C1 segment of cervical spinal cord (tissue), 14 donors: ENCODE measurements at places on chromosomes 7 and 10.

- DNase-seq: no peak
Observed at GRCh38 chr7:29484280-29484679, 79.4 kb upstream of the PRR15 start.

DNA sequence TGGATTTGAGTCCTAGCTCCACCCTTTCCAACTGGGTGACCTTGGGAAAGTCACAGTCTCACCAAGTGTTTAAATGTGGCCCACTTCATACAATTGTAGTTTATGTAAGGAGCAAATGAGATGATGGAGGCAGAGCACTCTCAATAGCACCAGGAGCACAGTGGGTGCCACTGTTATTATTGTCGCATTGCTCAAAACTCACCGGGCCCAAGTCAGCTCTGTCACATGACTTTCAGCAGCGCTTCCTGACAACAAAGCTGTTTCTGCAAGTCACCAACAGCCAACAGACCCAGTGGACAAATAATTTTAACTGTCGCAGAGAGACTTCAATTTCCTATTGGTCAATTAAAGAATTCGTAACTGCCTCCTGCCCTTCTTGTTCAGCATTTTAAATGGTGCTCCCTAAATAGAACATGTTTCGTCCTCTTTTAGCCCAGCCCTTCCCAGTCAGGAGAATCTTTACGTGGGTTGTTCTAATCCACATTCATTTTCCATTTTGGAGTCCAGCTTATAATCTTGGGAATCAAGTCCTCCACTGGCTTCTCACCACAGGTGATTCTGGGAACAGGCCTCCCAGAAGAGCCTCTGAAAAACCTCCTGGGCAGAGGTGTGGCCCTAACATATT lies 415.6 kb upstream of the NPVF start:
- DNase-seq: no peak

- no peak for DNase-seq
Observed at GRCh38 chr7:30285067-30285535, 704 bp downstream of the ZNRF2 start.

GRCh38 chr10:17053061-17053460 lies 76.5 kb downstream of the CUBN start:
- no peak for DNase-seq
